Activated CD4-positive, alpha-beta T cell treated with anti-CD3 and anti-CD28 coated beads, Interleukin-2, amount 10 ng/mL, durations not matched to agents 7 days and 5 days (primary cell): ENCODE measurements at places on chromosomes 11 and 22. TPM values are rescaled to one million over a fixed set of nuclear protein-coding genes. Genes with fewer than 3 reads are reported as not detected.

MPEG1 gene
- total RNA-seq = not detected

PACSIN2 gene
- 32.3 TPM for total RNA-seq

OAF gene
- 1.7 TPM for total RNA-seq

DNA sequence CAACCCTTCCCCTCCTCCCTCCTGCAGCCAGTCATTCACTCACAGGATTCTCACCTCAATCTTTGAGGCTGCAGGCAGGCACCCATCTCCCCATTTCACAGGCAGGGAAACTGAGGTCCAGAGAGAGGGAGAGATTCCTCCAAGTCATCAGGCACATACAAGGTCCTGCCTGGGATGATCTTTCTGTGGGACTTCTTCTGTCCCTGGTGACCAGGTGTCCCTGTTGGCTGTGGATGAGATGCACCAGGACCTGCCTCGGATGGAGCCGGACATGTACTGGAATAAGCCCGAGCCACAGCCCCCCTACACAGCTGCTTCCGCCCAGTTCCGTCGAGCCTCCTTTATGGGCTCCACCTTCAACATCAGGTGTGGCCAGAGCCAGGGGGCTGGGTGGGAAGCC is 7.8 kb downstream of the FTH1 start:
- peaks cover 18% of the 10 kb centered on the region for H3K27me3 ChIP-seq
- no peak overlapping the region for H3K4me3 ChIP-seq
- peaks cover 26% of the 10 kb centered on the region for H3K4me1 ChIP-seq
- peaks cover 18% of the 10 kb centered on the region for H3K36me3 ChIP-seq

DNA sequence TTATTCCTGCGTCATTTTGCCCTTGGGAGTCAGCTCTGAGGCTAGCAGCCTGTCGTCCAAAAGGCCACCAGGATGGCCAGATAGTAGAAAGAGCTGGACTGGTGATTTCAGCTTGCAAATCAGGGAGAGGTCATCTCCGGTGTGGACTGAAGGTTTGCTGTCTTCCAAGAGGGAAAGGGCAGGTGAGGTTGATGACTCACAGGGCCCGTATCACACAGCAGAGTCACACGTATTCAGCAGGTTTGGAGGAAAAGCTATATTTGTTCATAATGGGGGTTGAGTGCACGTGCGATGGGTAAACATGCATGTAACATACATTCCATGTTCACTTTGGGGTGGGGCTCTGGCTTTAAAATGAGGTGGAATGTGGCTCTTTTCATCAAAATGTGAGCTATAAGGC is 25.6 kb downstream of the MRPL21 start:
- no peak overlapping the region for H3K27ac ChIP-seq
- no peak for DNase-seq
- peaks cover 2% of the 10 kb centered on the region for H3K36me3 ChIP-seq
- H3K4me3 ChIP-seq = no peak overlapping the region

DNA sequence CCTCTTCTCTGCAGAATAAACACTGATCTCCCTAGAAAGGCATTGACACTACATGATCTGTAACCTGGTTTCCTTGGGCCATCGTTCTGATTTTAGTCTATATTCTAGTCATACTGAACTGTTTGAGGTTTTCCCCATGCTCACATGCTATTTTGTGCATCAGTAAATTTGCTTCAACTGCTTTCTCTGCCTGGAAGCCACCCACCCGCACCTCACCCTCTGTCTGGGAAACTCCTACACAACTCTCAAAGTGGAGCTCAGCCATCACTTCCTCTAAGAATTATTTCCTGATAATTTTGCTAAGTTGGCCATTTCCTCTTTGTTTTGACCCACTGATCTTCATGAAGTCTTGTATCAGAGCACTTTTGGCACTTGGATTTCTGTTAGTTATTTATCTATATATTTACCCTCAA is 36.1 kb downstream of the MMP20 start:
- H3K27me3 ChIP-seq = peaks cover 4% of the 10 kb centered on the region
- H3K27ac ChIP-seq = no peak overlapping the region
- H3K4me3 ChIP-seq = no peak overlapping the region

GRCh38 chr22:45166932-45167331 is 3.2 kb downstream of the NUP50 start:
- H3K27ac ChIP-seq = peak overlapping the region; percentile 34
- peaks cover 58% of the 10 kb centered on the region for H3K36me3 ChIP-seq
- peaks cover 66% of the 10 kb centered on the region for H3K4me1 ChIP-seq
- H3K27me3 ChIP-seq = no peaks in the 10 kb centered on the region
- no peak for DNase-seq
- H3K4me3 ChIP-seq = no peak overlapping the region
